Right atrium auricular region (tissue), 2 donors: ENCODE measurements at places on chromosomes 7 and 10. TPM values are rescaled to one million over a fixed set of nuclear protein-coding genes. Genes with fewer than 3 reads are reported as not detected.

DNA sequence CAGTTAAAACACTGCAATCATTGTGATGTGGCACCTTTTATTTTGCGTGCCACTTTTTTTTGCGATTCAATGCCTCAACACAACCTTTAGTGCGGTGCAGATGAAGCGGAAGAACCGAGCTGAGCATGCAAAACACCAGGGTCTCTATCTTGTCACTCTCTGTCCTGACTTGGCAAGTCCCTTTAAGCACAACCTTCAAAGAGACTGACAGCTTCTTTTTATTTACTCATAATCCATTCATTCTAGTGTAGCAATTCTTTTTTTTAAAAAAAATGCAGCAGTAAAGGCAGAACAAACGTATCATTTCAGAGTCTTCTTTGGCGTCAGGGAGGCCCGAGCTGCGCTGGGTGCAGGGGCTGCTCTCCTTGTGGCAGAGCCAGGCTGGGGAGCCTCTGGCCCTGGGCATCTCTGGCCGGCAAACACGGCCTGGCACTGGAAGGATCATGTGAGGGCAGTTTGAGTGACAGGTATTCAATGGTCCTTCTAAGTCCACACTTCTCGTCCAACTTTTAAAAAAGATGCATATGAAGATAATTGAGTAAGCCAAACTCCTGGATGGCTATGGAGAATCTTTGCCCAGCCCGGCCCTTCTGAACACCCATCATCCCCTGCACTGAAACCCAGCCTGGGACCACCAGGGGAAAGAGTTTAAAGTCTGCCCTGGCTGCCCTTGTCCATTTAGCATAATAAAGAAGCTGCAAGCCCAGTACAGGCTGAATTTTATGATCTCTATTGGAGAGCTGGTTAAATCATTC lies 3.9 kb downstream of the PTF1A start:
- no peak overlapping the region for H3K4me3 ChIP-seq
- H3K27ac ChIP-seq, result no peak overlapping the region
- no peaks in the 10 kb centered on the region for H3K36me3 ChIP-seq
- H3K4me1 ChIP-seq, result peaks cover 26% of the 10 kb centered on the region

DNA sequence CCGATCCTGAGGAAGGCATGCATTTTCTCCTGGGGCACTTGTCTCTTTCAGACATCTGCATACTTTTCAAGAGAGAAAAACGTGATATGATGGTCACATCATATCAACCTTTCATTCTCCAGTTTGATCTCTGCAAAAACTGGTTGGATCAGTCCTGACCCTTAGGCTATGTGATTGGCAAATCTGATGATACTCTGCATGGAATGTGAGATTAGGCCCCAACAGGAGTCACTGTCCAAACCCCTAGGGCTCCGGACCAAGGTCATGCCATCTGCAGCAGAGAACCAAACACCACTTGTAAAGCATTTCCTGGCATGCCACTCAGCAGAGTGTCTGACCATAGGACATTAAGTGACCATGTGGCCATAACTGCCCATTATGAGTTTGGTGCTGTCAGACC lies 8.6 kb downstream of the GCK start:
- H3K4me1 ChIP-seq, result no peaks in the 10 kb centered on the region
- no peak overlapping the region for H3K4me3 ChIP-seq
- H3K27ac ChIP-seq, result no peak overlapping the region
- no peaks in the 10 kb centered on the region for H3K27me3 ChIP-seq

Gene PRLHR
- total RNA-seq, result not detected

- H3K27ac ChIP-seq, result peak overlapping the region; percentile 69
- no peaks in the 10 kb centered on the region for H3K36me3 ChIP-seq
- DNase-seq, result peak; percentile 85
- no peaks in the 10 kb centered on the region for H3K4me1 ChIP-seq
Observed at GRCh38 chr10:72328045-72328828, 26.5 kb downstream of the DNAJB12 start.

DNA sequence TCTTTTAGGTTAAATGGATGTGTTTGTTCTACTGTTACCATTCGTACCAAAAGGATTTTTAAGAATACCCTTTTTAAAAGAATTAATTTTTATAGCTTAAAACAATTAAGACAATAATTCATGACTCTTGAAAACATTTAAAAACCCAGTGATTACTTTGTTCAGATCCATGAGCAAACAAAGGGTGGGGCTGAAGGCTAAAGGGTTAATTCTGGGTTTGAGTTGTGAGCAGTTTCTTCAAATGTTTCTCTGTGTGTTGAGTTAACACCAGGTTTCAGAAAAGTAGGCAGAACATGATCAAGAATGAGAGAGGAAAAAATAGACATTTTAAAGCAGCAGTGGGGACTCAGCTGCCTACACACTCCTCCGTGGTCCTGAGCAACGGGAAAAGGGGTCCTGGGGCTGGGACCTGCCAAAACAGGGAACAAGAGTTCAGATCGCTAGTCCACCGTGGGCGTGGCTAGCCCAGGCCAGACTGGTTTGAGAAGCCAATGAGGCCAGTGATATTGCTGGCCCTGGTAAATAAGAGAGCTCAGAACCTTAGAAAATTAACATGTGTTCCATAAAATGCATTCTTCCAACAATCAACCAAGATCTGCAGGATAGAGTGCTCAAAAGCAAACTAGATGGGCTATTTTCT lies 14.9 kb upstream of the EZH2 start:
- no peak overlapping the region for H3K27ac ChIP-seq
- no peaks in the 10 kb centered on the region for H3K27me3 ChIP-seq
- no peak for DNase-seq
- no peaks in the 10 kb centered on the region for H3K36me3 ChIP-seq
- H3K4me3 ChIP-seq, result no peak overlapping the region

Gene XRCC2
- 0.20 TPM for total RNA-seq

DNA sequence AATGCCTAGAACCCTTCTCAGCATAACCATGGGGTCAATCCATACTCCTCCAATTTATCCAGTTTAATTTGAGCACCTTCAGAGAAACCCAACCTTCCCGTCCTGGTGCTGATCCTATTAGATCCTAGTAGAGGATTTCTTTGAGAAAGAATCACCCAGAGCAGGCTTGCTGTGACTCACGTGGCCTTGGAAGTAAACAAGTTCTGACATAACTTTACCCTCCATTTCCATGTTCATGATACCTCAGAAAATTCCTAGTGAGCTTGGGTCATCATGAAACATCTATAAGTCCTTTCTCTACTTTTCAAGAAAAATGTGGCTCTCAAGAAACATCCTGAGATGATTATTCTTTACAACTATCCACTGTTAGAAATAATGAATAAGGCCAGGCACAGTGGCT lies 71.7 kb downstream of the PRLHR start:
- no peak overlapping the region for H3K27ac ChIP-seq
- H3K27me3 ChIP-seq, result no peaks in the 10 kb centered on the region
- DNase-seq, result no peak
- H3K4me1 ChIP-seq, result no peaks in the 10 kb centered on the region
- no peak overlapping the region for H3K4me3 ChIP-seq

Gene EMX2
- 0.47 TPM for total RNA-seq

DNA sequence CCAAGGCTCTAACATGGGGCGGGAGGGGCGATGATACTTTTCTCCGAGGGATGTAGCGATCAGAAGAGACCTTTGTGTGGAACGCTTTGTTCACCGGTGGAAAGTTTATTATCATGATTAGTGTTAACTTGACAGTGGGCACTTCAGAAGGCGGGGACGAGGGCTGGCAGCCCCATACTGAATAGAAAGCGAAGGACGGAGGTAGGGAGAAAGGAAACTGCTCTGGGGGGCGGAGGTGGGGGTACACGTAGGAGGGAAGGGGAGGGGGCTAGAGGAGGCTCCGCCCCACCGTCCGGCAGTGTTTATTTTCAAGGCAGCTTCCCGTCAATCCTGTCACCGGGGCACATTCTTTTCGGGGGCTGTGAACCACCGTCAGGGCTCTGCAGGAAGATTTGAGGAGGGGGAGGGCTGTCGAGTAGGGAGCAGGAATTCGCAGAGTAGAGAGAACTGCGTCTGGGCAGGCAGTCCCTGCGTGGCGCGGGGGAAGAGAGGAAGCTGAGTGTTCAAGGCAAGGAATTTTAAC lies 9.4 kb upstream of the NKX2-3 start:
- H3K27me3 ChIP-seq, result peaks cover 66% of the 10 kb centered on the region
- H3K4me3 ChIP-seq, result peak overlapping the region; percentile 3
- no peak overlapping the region for H3K27ac ChIP-seq

- H3K27ac ChIP-seq, result no peak within 1 kb of the TSS
- no peak for DNase-seq
- no peaks in the 10 kb centered on the region for H3K4me1 ChIP-seq
Observed at GRCh38 chr7:128361411-128362379, at the start of gene PRRT4. Gene PRRT4, minus strand, starts transcription at chr7:128361690.
